ENCODE measurements at places on chromosomes 5 and 9. TPM values are rescaled to one million over a fixed set of nuclear protein-coding genes. Genes with fewer than 3 reads are reported as not detected.

DNA sequence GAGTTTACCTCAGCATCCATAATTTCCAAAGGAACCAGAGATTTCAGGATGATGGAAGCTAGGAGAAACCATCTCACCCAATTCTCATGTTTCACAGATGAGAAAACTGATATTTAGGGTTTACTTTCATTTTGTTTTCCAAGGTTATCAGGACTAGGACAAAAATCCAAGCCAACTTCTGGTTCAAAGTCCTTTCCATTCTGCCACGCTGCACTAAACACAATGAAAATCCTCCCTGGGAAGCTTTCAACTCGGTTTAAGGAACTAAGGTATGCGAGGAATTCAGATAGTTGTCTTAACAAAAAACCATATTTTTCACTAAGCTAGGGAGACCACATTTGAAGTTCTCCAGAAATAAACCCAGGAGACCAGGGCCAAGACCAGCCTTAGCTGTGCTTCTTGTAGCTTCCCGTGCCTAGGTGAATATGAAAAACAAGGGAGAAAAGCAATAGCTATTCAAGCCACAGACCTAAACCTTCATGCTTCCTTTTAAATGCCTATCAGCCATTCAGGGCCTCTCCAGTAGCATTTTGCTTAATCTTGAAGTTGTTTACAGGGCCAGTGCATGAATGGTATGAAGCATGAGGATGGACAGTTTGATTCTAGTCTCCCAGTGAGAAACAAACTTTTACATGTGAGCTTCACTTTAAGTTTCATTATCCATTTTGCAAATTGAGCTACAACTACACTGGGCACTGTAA lies 167.9 kb downstream of the DENND1A start:
- DNase-seq, result no peak
- no peak overlapping the region for H3K4me3 ChIP-seq
- H3K27me3 ChIP-seq, result no peaks in the 10 kb centered on the region
- H3K36me3 ChIP-seq, result no peaks in the 10 kb centered on the region
- no peak overlapping the region for H3K27ac ChIP-seq
- no peaks in the 10 kb centered on the region for H3K4me1 ChIP-seq

DNA sequence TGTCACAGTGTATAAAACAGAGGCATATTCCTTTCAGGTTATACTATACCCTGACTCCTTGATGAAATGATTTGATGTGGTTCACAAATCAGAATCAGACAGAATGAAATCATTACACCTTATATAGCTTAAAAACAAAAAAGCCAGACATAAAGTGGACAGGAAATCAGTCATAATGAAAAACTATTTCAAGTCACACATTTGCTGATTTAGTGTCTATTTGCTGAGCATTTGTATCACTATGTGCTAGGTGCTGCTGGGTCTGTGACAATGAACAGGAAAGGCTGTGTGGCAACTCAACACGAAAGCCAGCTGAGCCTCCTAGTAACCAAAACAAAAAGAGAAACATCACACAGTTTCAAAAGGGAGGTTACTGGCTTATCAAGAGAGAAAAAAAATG lies 194.0 kb downstream of the EFNA5 start:
- H3K4me1 ChIP-seq, result peaks cover 46% of the 10 kb centered on the region
- H3K36me3 ChIP-seq, result no peaks in the 10 kb centered on the region
- H3K27ac ChIP-seq, result peak overlapping the region; percentile 93
- H3K27me3 ChIP-seq, result no peaks in the 10 kb centered on the region
- no peak overlapping the region for H3K4me3 ChIP-seq

The SURF4 gene
- total RNA-seq, result 230 TPM

- H3K36me3 ChIP-seq, result peaks cover 5% of the 10 kb centered on the region
- H3K27ac ChIP-seq, result no peak overlapping the region
- no peak for DNase-seq
- H3K27me3 ChIP-seq, result no peaks in the 10 kb centered on the region
- no peaks in the 10 kb centered on the region for H3K4me1 ChIP-seq
- no peak overlapping the region for H3K4me3 ChIP-seq
Measured at GRCh38 chr5:198516-199196, 7.4 kb downstream of the LRRC14B start.

- no peaks in the 10 kb centered on the region for H3K4me1 ChIP-seq
- no peak for DNase-seq
- H3K4me3 ChIP-seq, result no peak overlapping the region
Measured at GRCh38 chr9:68509689-68510088, 31.0 kb downstream of the TMEM252 start.

DNA sequence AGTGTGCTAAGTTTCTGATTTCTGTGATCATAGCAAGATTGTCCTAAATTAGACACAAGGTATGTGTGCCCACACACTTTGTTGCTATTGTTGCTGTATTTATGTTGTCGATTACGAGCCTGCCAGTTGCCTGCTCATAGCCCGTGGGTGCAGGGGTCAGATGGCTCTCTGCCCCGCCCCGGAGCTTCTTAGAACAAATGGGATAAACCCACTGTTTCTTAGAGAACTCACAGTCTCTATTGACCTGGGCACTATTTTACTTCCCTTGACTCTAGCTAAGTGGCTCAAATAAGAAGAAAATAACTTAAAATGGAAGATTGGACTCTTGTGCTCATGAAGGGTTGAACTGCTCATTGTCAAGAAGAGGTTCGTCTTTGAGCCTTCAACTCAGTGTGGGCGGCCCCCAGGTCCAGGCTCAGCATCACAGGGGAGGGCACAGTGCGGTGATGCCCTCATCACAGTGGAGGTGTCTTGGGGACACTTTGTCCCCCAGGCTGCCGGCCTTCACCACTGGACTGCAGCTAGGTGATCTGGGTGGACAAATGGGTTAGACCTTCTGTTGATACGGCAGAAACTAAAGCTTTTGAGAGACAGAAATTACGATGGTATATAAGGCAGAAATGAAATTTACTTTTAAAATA lies 155.5 kb downstream of the TENT4A start:
- no peak for DNase-seq
- H3K27me3 ChIP-seq, result no peaks in the 10 kb centered on the region
- no peak overlapping the region for H3K4me3 ChIP-seq
- no peak overlapping the region for H3K27ac ChIP-seq
- H3K36me3 ChIP-seq, result no peaks in the 10 kb centered on the region

DNA sequence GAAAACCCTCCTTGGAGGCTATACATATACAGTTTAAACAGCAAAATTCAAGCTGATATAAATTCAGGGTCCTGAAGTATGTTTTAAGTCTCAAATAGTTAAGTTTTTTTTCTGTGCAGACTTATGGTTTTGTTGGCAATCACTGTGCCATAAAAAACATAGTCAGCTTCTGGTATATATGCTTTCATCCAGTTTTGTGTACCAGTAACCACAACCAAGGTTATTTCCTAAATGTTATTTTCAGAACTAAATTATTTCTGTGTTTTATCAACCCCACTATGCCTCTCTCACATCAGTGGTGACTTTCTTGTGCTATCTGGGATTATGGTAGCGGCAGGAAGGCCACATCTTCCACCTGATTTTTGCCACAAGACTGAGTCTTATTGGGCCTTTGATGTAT lies 107.7 kb upstream of the SMARCA2 start:
- H3K4me1 ChIP-seq, result no peaks in the 10 kb centered on the region
- H3K27ac ChIP-seq, result no peak overlapping the region
- H3K36me3 ChIP-seq, result no peaks in the 10 kb centered on the region
- no peak for DNase-seq
- no peaks in the 10 kb centered on the region for H3K27me3 ChIP-seq
- H3K4me3 ChIP-seq, result no peak overlapping the region

GRCh38 chr9:69582018-69582417 lies 90.2 kb downstream of the APBA1 start:
- peaks cover 35% of the 10 kb centered on the region for H3K4me1 ChIP-seq
- no peaks in the 10 kb centered on the region for H3K36me3 ChIP-seq
- no peak overlapping the region for H3K4me3 ChIP-seq
- DNase-seq, result no peak
- H3K27ac ChIP-seq, result peak overlapping the region; percentile 41

The ADRA1B gene
- not detected for total RNA-seq

DNA sequence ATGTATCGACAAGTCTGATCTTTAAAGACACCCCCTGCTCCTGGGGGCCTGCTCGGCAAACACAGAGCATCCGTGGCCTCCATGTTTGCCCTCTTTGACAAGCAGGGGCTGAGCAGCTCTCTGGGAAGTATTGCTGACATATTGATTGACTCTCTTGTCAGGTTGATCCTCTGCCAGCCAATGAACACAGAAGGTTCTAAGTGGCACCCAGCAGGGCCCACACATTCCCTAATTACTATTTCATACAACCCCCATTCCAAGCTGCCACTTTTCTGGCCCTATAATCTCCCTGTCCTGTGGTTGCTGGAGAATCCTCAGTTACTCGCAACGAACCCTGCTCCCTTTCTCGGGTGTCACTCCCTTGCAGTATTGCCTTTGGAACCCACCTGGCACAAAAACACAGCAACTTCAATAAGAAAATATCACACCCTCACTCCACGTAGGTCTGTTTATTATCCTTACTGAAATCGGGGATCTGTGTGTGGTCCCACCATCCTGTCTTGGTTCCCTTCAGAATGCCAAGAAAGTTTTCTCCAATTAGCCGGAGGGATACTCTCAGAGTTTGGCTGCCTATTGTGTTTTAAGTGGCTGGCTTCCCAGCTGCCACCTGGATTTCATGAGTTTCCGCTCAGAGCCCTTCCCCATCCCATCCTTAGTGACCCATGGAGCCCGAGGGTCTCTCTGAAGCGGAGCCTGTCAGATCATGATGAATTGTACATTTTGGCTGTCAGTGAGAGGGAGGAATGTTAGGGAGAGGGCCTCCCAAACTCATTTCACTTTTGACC lies 249.0 kb upstream of the WWC1 start:
- H3K36me3 ChIP-seq, result no peaks in the 10 kb centered on the region
- no peak for DNase-seq
- H3K4me1 ChIP-seq, result no peaks in the 10 kb centered on the region
- no peaks in the 10 kb centered on the region for H3K27me3 ChIP-seq
- no peak overlapping the region for H3K4me3 ChIP-seq

GRCh38 chr9:471320-471719 lies 256.7 kb downstream of the DOCK8 start:
- no peak for DNase-seq
- H3K27ac ChIP-seq, result no peak overlapping the region
- no peak overlapping the region for H3K4me3 ChIP-seq
- H3K27me3 ChIP-seq, result no peaks in the 10 kb centered on the region

GRCh38 chr5:53479590-53480415 lies 626 bp upstream of the FST start:
- no peak overlapping the region for H3K27ac ChIP-seq
- no peaks in the 10 kb centered on the region for H3K36me3 ChIP-seq
- H3K27me3 ChIP-seq, result peaks cover 4% of the 10 kb centered on the region
- DNase-seq, result no peak

DNA sequence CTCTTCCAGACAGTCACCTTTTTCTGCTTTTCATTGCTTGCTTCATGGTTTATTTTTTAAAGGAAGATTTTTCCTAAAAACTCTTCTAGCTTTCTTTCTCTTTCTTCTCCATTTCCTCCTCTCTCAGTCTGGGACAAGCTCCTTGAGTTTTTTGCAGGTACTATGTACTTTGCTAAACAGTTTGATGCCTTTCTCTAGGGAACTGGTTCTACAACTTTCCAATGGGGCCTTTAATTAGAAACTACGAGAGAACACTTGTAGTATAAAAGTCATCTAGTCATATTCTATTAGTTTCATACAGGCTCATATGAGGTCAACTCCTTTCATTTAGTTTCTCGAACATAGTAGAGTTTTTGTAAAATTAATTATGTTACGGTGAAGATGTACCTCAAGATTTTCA lies 189.6 kb downstream of the DOCK8 start:
- no peaks in the 10 kb centered on the region for H3K27me3 ChIP-seq
- DNase-seq, result no peak
- H3K27ac ChIP-seq, result no peak overlapping the region

The TAL2 gene
- not detected for total RNA-seq

- H3K27ac ChIP-seq, result no peak overlapping the region
- no peaks in the 10 kb centered on the region for H3K4me1 ChIP-seq
- no peak overlapping the region for H3K4me3 ChIP-seq
- DNase-seq, result no peak
- H3K36me3 ChIP-seq, result no peaks in the 10 kb centered on the region
- H3K27me3 ChIP-seq, result no peaks in the 10 kb centered on the region
Measured at GRCh38 chr9:88287972-88288371, 100.3 kb upstream of the SPIN1 start.

GRCh38 chr9:94743035-94743954 lies 16.8 kb downstream of the AOPEP start:
- no peak overlapping the region for H3K27ac ChIP-seq
- no peak overlapping the region for H3K4me3 ChIP-seq
- DNase-seq, result peak; percentile 80

The LTC4S gene
- total RNA-seq, result 0.95 TPM

The SLC25A2 gene
- total RNA-seq, result 0.39 TPM

Data from endothelial cell of umbilical vein (primary cell).